ENCODE measurements at places on chromosomes 3 and 15.

- no peak for DNase-seq
These were observed 175.6 kb downstream of the AGBL1 start for GRCh38 chr15:86255247-86255646.

GRCh38 chr3:13556207-13556606 is 7.3 kb downstream of the FBLN2 start:
- DNase-seq: no peak

GRCh38 chr3:105938101-105938500 is 69.3 kb upstream of the CBLB start:
- DNase-seq: no peak

DNA sequence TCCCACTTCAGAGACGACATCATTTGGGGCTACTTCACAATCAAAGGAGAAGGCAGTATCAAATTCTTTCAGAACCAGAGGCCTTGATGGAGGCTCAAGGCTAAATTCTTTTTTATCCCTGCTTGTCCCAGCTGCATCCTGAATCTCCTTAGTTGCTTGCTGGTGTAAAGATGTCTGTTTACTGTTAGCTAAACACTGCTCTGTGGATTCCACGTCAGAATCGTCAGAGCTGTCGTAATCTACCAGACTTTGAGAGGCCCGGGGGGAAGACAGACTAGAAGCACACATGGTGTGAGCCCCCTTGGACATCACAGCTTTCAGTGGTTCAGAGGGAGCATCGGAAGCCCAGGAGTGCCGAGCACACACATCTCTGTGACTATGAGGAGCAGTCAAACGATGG is 32.6 kb downstream of the LINS1 start:
- no peak for DNase-seq

DNA sequence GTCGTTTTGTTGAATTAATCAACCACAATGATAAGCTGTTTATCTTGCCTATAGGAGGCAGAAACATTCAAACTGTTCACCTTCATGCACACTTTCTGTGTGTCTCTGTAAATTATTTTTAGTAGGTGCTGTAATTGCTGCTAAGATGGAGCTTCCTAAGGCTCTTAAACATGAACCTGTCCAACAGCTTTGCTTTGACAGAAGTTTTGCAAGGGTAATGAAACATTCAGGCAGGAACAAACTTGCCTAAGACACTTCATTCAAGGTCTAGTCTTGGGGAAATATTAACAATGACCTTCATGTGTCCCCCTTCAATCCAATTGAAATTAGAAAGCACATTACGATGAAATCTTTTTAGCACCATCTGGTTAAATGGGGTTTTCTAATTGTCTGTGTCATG is 156.1 kb downstream of the DIPK2A start:
- DNase-seq: peak; percentile 22

DNA sequence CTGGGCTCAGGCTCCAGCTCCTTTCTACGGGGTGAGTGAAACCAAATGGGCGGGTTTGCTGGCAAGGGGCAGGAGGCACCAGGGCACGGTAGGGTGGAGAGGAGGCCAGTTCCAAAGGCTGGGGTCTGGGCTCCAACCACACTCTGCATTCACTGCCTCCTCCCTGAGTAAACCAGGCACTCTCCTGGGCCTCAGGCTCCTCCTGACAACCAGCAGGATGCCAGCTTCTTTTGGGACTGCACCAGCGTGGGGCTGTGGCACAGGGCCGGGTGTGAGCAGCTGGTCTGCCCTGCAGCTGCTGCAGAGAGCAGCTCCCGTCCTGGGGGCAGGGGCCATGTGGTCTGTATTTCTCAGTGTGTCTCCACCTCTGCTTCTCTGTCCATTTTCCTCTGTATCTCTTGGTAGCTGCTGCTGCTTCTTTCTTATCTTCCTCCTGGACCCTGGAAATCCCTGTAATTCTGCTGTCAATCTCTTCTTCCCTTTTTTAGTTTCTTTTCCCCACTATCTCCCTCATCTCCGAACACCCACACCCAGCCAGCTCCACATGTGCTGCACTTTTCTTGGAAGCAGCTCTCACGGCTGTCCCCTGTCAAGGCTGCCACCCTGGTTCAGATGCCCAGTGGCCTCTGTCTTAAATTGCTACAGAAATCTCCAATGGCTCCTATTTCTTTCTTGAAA is 54.9 kb upstream of the TBC1D21 start:
- no peak for DNase-seq

GRCh38 chr15:81160312-81161159 is 26.5 kb downstream of the CFAP161 start:
- DNase-seq: no peak

DNA sequence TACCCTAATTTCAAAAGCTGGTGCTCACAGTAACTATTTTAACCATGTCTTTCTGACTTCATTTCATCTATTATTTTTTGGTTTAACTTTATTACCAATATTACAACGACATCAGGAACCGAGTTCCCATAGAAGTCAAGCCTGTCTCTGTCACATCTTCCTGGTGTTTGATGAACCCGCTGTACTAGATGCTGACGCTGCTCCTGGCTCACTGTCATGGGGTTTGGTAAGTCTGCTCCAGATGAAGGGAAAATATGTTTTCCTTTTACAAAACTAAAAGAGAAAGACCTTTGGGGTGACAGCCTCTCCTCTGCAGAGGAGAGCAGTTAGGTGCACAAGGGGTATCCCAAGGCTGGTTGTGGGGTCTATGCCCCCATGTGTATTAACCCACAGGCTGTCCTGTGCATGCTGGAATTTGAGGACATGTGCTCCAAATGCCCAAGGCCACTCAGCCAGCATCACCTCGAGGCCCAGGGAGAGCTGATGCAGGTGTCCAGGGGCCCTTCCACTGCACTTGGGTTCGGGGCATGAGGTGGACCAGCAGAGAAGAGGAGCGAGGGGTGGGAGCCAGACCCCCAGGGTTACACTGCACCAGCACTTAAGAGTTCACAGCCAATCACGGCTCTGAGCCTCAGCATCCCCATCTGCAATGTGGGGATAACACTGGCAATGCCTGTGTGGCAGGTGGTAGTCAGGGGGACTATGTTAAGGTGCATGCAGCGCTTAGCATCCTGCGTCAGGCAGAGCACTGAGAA is 62.2 kb downstream of the ATP10A start:
- no peak for DNase-seq

GRCh38 chr3:39378957-39379777 is 4.0 kb upstream of the SLC25A38 start:
- no peak for DNase-seq
